ENCODE measurements at places on chromosomes 1 and 21. TPM values are rescaled to one million over a fixed set of nuclear protein-coding genes. Genes with fewer than 3 reads are reported as not detected.
A peak's percentile ranks its signal among the peaks of the same experiment; 100 is the strongest.

Gene FCN3
- 3.3 TPM for polyA plus RNA-seq

Gene TXNIP
- polyA plus RNA-seq: 546 TPM

Gene KCNQ4
- polyA plus RNA-seq: 1.6 TPM

Gene TTC39A
- polyA plus RNA-seq: 6.4 TPM

Gene FMO3
- polyA plus RNA-seq: 0.17 TPM

Gene CGN
- polyA plus RNA-seq: 36.5 TPM

Gene ANKRD65
- 8.3 TPM for polyA plus RNA-seq

Gene ADCY10
- polyA plus RNA-seq: 0.40 TPM

DNA sequence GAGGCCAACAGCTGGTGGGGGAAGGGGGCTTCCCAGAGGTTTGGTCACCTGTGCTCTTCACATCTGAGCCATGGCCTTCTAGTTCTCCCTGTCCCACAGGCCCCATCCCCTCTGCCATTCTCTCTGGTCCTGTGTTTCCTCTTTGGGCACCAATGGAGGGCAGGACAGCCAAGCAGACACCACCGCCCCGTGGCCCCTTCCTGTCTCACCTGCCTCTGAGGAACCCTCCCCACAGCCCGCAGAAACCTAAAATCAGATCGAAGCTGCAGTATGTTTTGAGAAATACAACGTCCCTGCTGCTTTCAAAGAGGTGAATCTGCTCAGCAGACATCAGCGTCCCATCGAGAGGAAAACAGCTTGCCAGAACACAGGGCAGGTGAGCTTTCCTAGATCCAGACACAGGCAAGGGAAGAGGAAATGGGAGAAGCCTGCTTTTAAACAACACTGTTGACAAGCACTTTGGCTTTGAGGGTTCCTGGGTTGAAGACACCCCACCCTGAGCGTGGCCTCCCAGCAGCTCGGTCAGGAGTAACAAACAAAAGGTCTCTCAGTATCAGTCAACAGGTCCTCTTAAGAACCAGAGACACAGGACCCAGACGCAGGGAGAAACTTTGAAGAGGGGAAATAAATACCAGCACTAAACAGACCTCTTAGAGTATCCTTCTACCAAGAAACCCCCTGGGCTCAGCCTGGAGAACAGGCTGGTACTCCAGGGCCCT lies 2.3 kb downstream of the PANK4 start:
- no peak for DNase-seq

GRCh38 chr1:58849551-58849950 lies 65.7 kb upstream of the JUN start:
- DNase-seq: no peak

GRCh38 chr21:26965907-26966581 lies 844 bp downstream of the ADAMTS5 start:
- peak; percentile 66 for DNase-seq

- DNase-seq: no peak
These were observed 138.8 kb upstream of the RUNX3 start for GRCh38 chr1:25068829-25069228.

GRCh38 chr1:109827986-109828385 lies 64.3 kb upstream of the EPS8L3 start:
- no peak for DNase-seq

GRCh38 chr1:116805398-116805797 lies 51.2 kb downstream of the CD2 start:
- DNase-seq: no peak

GRCh38 chr1:233114860-233115259 lies 164.4 kb downstream of the NTPCR start:
- no peak for DNase-seq

GRCh38 chr1:211647711-211648121 lies 27.7 kb downstream of the NEK2 start:
- no peak for DNase-seq

- no peak for DNase-seq
These were observed 7.5 kb upstream of the C2CD2 start for GRCh38 chr21:41961282-41961701.

DNA sequence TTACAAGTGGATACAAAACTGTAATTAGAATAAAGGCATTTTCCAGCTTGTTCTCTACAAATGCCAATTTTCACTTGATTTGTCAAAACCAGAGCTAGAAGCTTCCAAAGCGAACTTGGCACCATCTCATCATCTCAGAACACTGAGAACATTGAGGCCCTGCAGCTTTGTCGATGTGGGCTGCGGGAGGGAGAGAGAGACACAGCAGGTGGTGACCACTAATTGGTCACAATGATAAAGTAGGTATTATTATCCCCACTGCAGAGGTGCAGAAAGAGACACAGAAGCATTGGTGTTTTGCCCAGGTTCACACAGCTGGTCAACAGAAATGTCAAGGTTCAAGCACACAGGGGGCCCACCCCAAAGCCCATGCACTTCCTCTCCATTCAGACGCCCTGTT lies 72.2 kb upstream of the KRTAP19-8 start:
- no peak for DNase-seq

DNA sequence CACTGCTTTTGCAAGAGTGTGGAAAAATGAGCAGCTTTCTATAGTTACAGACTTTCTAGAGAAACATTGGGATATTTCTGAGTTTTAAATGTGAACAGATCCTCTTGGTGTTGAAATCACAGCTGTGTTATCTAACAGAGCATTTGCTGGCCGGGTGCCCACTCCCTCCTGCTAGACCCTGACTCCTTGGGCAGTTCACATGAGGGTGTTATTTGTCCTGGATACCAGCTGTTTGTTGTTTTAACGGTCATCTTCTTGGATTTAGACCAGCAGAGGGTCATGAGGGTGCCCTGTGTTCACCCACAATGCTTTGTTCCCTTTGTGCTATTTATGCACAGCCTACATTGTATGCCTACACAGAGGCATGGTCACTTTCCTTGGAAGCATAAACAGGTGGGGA lies 67.1 kb downstream of the CENPF start:
- peak; percentile 29 for DNase-seq

DNA sequence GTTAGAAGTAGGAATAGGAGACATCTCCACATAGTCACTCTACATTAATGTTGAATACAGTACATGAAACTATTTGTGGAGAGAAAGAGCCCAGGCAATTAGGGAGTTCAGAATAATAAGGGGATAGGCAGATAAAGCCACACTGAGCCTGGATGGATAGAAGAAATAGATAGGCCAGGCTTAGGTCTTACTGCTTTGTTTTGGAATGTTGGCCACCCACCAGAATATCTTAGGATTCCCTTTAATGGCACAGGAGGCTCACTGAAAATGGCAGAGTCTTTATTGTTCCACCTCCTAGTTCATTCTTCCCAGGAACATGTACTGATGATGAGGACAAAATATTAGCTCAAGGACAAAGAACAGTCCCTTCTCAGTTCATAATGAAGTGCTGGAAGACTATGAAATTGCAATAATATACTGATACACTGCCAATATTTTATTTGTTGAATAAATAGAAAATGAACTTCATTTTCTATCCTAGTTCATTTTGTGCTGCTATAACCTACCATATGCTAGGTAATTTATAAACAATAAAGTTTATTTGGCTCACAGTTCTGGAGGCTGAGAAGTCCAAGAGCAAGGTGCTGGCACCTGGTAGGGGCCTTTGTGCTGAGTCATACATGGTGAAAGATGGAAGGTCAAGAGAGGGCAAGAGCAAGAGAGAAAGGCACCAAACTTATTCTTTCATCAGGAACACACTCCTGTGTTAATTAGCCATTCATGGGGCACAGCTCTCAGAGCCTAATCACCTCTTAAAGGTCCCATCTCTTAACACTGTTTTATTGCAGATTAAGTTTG lies 87.3 kb downstream of the TBX15 start:
- DNase-seq: no peak

- DNase-seq: no peak
These were observed 956 bp upstream of the SCAF4 start for GRCh38 chr21:31732597-31733550.

- DNase-seq: no peak
These were observed 31.1 kb downstream of the SLAMF6 start for GRCh38 chr1:160491981-160492380.
